ENCODE measurements at places on chromosomes 16 and 17.

GRCh38 chr16:62596125-62596524 is 559.9 kb upstream of the CDH8 start:
- no peak for DNase-seq

DNA sequence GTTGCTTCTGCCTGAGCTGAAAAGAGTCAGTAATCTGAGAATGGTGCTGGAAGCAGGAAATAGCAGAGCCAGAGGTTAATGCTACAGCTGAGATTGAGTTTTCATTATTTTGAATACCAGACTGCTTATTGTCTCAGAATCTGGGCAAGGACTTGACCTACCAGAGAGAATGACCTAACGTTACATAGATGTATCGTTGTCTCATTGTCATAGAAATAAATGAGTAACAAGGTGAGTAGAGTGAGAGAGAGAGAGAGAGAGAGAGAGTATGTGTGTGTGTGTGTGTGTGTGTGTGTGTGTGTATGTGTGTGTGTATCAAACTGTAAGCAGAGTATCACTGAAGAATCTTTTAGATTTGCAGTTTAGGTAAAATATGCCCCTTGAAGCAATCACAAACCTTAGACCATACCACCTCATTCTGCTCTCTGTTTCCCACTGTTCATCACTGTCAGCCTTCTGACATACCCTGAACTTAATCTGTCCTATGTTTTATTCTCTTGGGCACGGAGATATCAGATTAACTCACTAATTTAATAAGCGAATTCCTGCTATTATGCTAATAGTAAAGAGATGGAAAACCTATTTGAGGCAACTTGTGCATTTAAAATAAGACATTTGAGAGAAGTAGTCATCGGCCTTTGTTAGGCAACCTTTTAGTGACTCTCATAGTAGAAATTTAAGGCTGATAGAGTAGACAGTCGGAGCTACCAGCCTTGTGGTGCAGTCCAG is 87.8 kb downstream of the CYB561 start:
- no peak for DNase-seq

DNA sequence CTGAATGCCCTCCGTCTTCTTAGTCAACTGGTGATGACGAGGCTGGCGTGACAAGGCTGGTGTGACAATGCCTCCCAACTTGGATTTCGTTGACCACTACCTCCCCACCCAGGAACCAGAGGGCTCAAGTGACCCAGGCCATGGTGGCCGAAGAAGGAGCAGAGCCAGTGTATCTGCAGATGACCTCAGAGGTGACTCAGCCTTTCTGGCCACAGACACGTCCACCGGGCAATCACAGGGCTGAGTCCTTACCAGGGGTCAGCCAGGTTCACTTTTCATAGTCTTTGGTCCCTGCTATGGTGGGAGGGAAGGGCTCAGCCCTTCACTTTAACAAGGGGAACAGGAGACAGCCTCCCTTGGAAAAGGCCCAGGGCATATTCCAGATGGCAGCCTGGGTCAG is 116.3 kb downstream of the MAF start:
- DNase-seq, result no peak

DNA sequence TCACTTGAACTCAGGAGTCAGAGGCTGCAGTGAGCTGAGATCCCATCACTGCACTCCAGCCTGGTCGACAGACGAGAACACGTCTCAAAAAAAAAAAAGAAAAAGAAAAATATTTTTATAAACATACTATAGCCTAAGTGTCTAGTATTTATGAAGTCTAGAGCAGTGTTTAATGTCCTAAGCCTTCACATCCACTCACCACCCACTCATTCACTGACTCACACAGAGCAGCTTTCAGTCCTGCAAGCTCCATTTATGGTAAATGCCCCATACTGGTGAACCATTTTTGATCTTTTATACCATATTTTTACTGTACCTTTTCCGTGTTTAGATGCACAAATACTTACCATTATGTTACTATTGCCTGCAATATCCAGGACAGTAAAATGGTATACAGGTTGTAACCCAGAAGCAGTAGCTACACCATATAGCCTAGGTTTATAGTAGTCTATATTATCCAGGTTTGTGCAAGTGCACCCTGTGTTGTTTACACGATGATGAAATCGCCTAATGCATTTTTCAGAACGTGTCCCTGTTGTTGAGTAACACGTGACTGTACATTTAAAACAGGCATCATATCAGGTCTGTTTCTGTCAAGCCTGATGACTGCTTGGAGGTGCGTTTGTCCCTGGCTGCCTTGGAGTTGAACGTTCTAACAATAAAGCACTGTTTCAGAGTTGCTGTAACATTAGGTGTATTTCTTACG is 10.1 kb downstream of the NUDT7 start:
- DNase-seq, result no peak
